Caki2 (cell line): ENCODE measurements at places on chromosomes 2 and 18.

- no peak for DNase-seq
Observed at GRCh38 chr2:184879671-184880070, 281.3 kb downstream of the ZNF804A start.

- no peak for DNase-seq
Observed at GRCh38 chr2:111210036-111210435, 89.3 kb downstream of the BCL2L11 start.

- peak; percentile 85 for DNase-seq
Observed at GRCh38 chr2:236776695-236777251, 207.1 kb downstream of the ACKR3 start.

GRCh38 chr2:150710041-150710440 is 222.6 kb upstream of the RND3 start:
- DNase-seq = no peak

- no peak for DNase-seq
Observed at GRCh38 chr2:237725661-237726060, 72.9 kb upstream of the RBM44 start.

- DNase-seq = no peak
Observed at GRCh38 chr2:26191316-26192159, 18.6 kb downstream of the GAREM2 start.

DNA sequence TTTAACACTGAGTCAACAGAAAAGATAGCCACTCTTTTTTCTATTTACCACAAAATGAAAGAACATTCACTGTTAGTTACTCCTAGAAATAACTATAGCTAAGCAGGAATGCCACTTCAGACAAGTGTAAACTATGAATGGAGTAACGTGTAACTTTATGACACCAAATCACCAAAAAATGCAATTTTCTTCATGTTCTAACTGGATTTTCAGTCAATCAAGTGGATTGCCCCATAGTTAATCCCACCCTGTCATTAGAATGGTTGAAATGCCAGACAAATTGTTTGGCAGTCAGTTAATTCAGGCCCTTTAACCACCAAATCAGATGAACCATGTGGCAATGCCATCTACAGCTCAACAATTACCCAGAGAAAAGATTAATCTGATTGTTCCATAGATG is 9.9 kb downstream of the EPHA4 start:
- no peak for DNase-seq

DNA sequence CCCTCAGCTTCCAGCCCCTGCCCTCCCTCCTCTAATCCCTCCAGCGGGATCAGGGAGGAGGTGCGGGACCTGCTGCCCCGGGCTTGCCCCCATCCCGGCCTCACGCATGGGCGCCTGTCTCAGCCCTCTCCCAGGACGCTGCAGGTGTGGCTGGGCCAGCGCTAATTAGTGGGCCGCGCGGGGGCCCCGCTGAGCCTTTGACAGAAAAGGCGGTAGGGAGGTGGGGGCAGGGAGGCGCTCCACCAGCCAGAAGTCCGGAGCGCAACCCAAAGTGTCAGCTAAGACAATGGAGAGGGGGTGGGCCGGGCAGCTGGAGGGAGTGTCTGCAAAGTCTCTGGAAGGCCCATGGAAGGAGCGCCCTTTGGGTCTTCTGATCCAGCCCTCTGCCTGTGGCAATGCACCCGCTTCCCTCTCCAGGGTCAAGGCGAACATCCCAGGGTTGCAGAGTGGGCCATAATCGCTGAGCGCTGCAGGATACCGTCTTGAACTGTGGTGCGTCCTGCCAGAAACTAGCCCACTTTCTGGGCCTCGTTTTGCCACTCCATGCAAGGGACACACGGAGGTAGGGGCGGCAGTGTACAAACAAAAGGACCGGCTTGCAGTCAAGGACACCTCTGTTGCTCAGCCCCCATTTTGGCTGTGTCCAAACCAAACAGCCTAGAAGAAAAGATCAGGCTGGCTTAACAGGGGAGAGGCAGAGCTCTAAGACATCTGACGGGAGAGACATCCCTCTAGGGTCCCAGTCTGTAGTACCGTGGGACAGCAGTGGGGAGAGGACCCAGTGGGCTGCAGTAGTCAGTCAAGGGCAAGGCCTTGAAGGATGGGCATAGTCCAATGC is 3.5 kb downstream of the ATP6V1B1 start:
- DNase-seq = no peak

- DNase-seq = no peak
Observed at GRCh38 chr2:229090225-229090624, 180.9 kb downstream of the PID1 start.

DNA sequence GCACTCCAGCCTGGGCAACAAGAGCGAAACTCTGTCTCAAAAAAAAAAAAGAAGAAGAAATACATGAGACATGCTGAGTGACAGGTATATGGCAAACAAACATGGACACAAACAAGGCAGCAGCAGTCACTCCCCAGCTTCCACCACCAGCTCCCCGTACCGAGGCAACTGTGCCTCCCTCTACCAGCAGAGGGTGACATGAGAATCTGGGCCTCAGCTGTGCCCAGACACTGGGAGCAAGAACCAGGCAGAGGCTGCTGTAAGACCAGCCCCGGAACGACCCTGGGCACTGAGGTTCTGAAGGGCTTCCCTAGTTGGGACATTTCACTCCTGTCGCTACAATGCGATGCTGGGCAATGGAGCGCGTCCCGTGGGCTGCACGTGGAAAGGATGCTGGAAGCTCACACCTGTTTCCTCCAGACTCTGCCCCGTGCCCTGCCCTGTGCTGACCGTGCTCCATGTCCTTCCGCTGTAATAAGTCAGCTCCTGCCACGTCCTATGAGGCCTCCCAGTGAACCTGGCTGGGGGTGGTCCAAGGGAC is 37.1 kb downstream of the BOK start:
- DNase-seq = no peak

GRCh38 chr2:228703152-228703551 is 521.7 kb upstream of the SPHKAP start:
- no peak for DNase-seq

DNA sequence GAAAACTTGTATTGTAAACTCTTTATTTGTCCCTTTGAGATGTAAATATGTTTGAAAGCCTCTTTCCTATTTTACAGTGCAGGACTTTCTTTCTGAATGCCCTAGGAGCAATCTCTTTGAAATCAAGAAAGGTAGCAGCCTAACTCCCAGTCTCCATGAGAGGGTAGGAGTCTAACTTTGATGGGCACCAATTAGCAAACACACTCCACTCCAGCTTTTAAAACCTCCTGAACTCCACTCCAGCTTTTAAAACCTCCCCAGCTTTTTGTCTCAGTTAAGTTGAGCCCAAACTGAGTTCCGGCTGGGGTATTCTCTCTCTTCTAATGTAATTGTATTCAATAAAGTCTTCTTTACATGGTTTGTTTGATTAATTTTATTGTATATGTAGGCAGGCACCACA is 493.7 kb upstream of the CDH7 start:
- DNase-seq = no peak

GRCh38 chr2:46732127-46732526 is 183.5 kb downstream of the MCFD2 start:
- no peak for DNase-seq

DNA sequence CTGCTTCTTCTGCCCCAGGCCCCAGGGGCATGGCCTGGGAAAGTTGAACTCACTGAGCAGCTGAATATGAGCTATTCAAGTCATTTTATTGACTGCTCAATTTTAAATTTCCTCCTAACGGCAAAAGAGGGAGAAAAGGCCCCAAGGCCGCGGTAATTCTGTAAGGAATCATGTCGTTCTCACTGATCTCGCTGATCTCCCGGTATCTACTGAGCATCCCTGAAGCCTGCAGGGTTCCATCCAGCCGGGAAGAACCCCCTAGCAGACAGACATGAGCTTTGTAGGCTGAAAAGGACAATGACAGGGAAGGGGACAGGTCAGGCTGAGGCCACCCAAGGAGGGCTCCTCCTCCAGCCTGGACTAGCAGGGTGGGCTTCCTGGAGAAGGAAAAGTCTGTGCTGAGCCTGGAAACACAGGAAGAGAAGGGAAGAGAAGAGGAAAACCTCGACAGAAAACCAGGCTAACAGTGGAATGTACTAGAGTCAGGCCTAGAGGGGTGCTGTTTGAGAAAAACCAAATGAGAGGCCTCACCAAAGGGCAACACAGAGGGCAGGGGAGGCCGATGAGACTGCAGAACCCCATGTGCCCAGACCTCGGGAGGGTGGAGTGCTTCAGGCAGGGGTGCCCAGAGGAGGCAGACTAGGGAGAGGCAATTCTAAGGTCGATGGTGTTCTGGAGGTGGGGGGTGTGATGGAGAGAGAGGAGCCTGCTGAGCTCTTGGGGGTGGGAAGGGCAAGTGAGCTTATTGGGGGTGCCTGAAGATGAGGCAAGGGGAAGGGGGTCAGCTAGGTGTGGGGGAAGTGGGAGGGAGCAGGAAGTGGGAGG is 2.9 kb upstream of the NPPC start:
- no peak for DNase-seq

GRCh38 chr2:103448495-103448894 is 686.7 kb downstream of the TMEM182 start:
- DNase-seq = peak; percentile 63

- DNase-seq = no peak
Observed at GRCh38 chr2:60317844-60318243, 235.6 kb downstream of the BCL11A start.

DNA sequence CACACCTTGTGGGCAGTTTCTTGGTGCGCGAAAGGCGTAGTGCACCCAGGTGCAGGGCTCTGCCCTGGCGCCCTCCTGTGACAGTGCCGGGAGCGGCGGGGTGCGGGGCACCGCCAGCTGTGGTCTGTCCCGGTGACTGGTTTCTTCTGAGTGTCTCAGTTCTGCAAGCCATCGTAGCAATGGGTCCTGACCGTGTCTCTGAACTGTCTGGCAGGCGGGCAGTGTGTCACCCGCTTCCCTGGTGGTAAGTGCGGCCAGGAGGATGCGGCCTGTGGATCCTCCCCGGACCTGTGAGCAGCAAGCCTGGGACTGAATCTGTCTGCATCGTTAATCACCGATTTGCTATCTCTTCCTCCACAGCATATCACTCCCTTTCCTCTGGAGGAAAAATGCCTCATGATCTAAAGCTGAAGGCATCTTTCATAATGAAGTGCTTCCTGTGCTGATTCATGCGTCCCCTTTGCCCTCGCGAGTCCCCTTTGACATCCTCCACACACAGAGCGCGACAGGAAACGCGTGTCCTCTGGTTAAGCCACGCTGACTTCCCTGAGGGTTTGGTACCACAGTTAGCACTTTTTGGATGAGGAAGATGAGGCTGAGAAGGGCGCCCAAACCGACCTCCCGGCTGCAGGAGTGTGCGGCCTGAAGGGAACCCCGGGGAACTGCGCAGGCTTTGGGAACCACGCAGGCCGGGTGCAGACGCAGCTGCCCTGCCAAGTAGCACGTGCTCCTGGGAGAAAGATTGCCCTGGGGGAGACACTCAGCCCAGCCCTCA is 416.0 kb upstream of the HS6ST1 start:
- no peak for DNase-seq

DNA sequence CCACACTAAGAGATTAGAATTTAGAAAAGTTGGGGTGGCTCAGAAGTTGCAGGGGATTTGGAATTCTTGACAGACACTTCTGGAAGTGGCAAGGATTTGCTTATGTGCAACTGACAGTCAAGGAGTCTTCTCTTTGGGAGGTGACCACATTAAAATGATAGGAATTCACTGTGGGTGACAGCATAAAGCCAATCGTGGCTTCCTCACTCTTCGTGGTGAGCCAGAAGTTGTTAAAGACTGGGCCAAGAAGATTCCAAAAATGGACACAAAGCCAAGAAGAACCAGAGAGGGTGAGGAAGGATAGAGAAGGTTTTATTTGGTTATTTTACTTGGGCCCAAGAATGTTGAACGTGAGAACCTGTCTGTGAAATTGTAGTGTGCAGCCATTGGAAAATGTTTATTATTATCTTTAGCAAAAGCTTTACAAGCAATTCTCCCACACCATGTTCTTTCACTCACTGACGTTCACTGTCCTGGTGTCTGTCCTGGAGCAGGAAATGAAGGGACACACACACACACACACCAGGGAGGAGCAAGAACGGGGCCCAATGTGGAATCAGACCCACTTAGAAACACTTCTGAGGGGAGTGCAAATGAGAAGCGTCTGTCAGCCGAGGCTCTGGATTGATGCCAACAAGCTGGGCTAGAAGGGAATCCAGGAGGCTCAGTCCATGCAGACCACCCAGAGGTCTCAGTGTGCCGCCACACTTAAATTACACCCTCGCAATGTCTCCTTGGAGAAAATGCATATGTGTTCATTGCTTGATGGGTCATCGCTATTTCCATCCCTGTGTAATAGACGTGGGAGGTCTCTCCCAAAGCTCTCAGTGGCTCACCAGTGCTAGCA is 37.2 kb downstream of the STEAP3 start:
- no peak for DNase-seq
